Right atrium auricular region (tissue), 2 donors: ENCODE measurements at places on chromosomes 12 and 14.
A peak's percentile ranks its signal among the peaks of the same experiment; 100 is the strongest.

GRCh38 chr14:104932676-104933631 lies 8.3 kb downstream of the PLD4 start:
- DNase-seq: peak; percentile 81

GRCh38 chr12:64780531-64781279 lies 21.5 kb upstream of the GNS start:
- DNase-seq: no peak

DNA sequence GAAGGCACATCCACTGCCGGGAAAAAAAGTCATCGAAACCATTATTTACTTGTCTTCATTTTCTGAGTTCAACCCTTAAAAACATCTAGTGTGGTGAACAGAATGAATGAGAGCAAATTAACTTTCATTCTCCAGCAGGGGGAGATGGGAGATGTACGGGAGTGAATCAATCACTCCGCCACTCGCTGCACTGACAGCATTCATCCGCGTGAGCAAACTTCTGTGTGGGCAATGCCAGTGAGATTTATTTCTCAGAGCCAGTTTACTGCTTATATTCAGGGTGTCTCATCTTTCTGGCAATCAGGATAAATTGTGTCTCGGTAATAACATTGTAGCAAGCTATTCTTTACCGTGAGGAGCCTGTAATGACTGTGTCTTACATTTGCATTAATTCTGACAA lies 463.6 kb upstream of the MIS18BP1 start:
- no peak for DNase-seq

GRCh38 chr14:31582836-31583452 lies 21.7 kb downstream of the NUBPL start:
- no peak for DNase-seq

- no peak for DNase-seq
Observed at GRCh38 chr14:54085841-54086240, 129.2 kb upstream of the BMP4 start.

- no peak for DNase-seq
Observed at GRCh38 chr14:77106666-77107065, 8.6 kb downstream of the CIPC start.

DNA sequence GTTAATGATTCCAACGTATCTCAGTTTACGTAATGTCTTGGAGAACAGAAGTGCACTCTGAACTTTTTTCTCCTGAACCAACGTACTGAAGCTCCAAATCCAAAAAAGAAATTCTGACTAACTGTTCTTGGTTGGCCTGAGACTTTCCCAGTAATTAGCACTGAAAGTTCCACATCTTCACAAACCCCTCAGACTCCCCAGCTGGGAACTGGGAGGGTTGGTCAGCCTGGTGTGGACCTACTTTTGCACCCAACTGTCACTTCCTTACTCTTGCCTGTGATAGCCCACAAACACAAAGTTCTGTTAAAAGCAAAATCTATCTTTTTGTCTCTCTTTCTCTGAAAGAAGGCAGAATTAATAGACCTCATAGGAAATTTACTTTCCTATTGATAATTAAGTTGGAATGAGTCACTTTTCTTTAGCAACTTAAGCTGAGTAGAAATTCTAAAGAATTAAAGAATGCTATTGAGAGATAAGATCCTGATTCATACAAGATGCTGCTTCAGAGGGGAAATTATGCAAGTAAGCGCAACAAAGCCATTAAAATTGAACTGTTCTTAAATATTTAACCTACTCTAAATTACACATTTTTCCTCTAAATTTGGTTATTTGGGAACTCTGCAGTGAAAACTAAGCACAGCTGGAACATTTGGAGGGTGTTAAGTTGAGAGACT lies 155.0 kb downstream of the EPS8 start:
- DNase-seq: no peak

DNA sequence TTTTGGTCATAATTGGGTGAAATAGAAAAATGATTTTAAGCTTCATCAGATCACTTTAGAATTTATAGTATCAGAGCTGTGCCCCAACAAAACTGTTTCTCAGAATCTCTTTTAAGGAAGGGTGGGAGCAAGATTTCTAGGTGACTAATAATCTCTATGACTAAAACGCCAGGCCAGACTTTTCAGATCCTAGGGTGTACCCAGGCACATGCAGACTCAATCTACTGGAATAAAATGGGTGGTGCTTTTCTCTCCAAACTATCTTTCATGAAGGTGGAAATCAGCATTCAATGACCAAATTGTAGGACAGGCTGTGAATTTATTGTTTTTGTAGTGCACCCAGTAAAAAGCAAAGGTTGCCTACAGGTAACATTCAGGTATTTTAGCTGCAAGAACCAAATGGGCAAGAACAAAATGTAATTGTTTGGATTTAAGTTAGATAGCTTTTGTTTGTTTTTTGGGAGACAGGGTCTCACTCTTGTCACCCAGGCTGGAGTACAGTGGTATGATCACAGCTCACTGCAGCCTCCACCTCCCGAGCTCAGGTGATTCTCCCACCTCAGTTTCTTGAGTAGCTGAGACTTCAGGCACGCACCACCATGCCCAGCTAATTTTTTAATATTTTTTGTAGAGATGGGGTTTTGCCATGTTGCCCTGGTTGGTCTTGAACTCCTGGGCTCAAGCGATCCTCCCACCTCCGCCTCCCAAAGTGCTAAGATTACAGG lies 49.5 kb downstream of the PPP2R5C start:
- DNase-seq: no peak

- no peak for DNase-seq
Observed at GRCh38 chr12:111409403-111409779, 3.7 kb downstream of the SH2B3 start.

- DNase-seq: no peak
Observed at GRCh38 chr12:121811434-121812319, 7.9 kb downstream of the SETD1B start.

DNA sequence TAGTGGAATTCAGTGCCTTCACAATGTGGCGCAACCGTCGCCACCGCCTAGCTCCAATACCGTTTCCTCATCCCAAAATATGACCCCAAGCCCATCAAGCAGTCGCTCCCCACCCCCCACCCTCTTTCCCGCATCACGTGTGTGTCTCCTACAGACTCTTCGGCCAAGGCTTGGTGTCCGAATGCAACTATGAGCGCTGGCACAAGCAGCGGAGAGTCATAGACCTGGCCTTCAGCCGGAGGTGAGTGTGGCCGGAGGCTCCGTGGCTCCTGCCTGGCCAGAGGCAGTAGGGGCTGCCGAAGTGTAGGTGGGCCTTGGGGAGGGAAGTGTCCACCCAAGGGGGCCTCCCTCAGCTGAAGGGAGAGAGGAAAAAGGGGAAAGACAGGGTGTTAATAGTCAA lies 15.8 kb downstream of the CYP46A1 start:
- DNase-seq: peak; percentile 1

DNA sequence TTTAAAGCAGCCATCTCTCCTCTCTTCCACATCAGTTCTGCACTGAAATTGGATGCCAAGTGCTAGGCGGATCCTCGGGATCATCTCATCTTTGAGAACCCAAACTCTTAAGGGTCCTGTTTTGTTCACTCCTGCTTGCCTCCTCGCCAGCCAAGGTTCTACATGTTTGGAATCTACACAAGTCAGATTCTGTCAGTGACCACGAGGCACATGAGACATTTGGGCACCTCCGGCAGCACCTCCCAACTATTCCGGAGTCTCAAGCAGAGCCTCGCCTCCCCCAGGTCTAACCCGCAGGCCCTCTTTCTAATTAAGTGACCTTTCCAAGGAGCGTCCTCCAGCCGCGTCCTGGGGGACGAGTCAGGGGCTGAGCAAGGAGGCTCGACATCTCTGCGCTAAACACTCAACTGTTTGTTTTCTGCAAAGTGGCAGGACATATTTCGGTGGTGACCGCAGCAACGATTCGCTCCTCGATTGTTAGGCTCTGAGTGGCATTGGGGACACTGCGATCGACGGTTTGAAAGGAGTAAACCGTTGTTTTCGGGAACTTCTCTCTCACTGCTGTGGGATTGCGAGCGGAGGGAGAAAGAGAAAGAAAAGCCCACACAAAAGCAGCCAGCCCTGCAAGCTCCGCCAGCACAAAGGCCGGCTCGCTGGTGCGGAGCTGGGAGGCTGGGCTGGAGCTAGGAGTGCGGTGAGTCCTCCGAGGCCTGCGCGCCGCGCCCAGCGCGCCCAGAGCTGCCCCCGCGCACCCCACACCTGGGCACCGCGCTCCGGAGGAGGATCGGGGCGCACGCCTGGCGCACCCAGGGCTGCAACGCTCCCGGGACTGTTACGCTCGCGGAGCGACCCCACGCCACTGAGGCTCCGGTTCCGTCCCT lies 640 bp downstream of the ARMH4 start:
- DNase-seq: no peak
